ENCODE measurements at places on chromosomes 13 and 19. TPM values are rescaled to one million over a fixed set of nuclear protein-coding genes. Genes with fewer than 3 reads are reported as not detected.
A peak's percentile ranks its signal among the peaks of the same experiment; 100 is the strongest.

GRCh38 chr13:107117327-107118012 lies 549.5 kb upstream of the ARGLU1 start:
- no peak for DNase-seq

DNA sequence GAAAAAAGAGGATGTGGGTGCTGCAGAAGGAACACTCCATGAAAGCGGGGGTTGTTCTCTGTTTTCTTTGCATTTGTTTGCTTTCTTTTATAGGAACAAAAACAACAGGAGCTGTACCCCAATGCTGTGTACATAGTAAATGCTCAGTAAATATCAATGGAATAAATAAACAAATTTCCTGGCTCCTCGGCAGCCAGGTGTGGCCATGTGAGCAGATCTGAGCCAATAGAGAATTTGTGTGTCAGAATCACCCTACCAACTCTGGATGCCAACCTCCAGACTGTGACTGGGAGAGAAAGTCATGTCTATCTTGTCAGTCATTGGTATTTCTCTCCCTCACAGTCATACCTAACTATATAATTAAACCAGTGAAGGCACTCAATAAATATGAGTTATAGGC lies 10.6 kb upstream of the CLPP start:
- DNase-seq, result no peak

DNA sequence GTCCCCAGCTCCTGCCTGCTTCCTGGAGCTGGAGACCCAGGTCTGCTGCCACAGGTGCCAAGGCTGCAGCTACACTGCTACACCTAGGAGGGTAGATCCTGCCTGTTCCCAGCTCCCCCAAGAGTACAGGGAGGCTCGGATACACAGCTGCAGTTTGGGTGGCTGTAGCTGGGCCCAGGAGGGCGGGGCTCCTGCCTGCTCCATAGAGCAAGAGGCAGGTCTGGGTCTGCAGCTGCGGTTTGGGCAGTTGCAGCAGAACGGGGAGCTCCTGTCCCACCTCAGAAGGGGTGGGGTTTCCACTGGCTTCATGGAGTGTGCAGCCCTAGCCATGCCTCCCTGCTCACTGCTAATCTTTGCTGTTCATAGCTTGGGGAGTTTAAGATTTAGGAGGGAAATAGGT lies 199.0 kb downstream of the NUFIP1 start:
- no peak for DNase-seq

GRCh38 chr13:46728777-46729176 lies 68.2 kb downstream of the ESD start:
- peak; percentile 43 for DNase-seq

GRCh38 chr19:35642312-35642711 lies 767 bp downstream of the ETV2 start:
- no peak for DNase-seq

DNA sequence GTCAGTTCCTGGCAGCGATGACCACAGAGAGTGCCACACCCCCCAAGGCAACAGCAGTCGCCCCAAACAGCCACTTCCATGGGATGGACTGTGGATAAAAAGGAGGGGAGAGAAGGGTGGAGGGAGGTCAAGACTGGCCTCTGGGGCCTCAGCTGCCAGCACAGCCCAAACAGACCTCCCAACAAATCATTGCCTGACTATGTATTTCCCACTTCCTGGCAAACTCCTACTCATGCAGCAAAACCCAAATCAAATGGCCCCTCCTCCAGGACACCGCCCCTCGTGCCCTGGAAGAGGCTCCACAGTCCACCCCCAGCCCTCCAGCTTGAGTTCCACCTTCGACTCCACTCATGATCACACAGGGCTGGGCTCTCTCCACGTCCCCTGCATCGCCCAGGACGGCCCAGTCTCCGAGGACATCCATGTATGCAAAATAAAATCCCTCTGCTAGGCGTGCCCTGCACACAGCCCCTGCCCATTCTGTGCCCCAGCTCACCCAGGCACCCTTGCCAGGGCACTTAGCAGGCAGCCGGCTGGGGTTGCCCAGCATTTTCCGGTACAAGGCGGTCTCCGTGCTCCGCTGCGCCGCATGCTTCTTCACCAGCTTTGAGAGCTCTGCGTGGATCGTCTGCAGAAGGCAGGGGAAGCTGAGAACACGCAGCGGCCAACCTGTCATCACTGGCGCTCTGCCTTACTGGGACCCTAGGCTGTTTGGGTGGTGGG lies 10.5 kb upstream of the ELL start:
- DNase-seq, result no peak

DNA sequence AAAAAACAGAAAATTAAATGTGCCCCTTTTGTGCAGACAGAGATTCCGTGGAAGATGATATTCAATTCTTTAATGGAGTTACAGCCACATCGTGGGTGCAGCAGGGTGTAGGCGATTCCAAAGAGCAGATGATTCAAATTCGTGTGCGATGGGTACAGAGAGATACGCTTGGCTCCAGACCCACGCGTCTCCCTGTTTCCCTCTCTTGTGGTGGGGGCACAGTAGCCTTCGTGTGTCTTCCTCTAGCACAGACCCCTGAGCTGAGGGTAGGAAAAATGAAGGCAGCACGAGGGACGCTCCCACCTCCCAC lies 4.8 kb downstream of the TSPAN16 start:
- no peak for DNase-seq

DNA sequence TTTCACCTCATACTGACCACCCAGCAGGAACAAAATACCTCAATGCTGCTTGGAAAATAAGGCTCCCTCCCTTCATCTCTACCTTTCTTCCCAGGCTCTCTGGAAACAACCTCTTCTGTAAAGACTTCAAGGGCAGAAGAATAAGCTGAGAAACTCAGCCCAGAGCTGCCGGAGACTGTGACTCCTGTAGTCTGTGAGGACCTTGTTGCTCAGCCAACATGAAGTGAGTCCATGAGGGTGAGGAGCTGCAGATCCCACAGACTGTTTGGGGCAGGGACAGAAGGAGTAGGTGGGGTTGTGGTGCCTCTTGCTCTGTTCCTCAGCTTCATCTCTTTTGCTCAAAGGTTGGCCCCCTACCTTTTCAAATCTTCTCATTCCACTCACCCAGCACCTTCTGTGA lies 7.8 kb downstream of the LILRA5 start:
- no peak for DNase-seq

GRCh38 chr19:3210347-3211017 lies 14.0 kb upstream of the CELF5 start:
- DNase-seq, result peak; percentile 60

Gene NOVA2
- not detected for total RNA-seq

Gene MAST1
- total RNA-seq, result 0.07 TPM

Gene TNNT1
- total RNA-seq, result not detected

Gene KL
- not detected for total RNA-seq

Gene CEACAM4
- total RNA-seq, result 0.52 TPM

Gene ZNF784
- 7.9 TPM for total RNA-seq

Gene MFSD12
- total RNA-seq, result 29.8 TPM

All from natural killer cell (primary cell).